SHP77 treated with DMSO at 0.1 percent for 48 hours (cell line): ENCODE measurements at places on chromosomes 2 and 18.

GRCh38 chr2:135125940-135126339, 73.8 kb downstream of the RAB3GAP1 start:
- DNase-seq: no peak

- DNase-seq: peak; percentile 51
Observed at GRCh38 chr18:55783921-55784320, 195.9 kb upstream of the TCF4 start.

GRCh38 chr2:237512774-237513466, 25.9 kb downstream of the MLPH start:
- DNase-seq: peak; percentile 72

- DNase-seq: no peak
Observed at GRCh38 chr2:201254081-201254730, 6.1 kb upstream of the CASP8 start.

DNA sequence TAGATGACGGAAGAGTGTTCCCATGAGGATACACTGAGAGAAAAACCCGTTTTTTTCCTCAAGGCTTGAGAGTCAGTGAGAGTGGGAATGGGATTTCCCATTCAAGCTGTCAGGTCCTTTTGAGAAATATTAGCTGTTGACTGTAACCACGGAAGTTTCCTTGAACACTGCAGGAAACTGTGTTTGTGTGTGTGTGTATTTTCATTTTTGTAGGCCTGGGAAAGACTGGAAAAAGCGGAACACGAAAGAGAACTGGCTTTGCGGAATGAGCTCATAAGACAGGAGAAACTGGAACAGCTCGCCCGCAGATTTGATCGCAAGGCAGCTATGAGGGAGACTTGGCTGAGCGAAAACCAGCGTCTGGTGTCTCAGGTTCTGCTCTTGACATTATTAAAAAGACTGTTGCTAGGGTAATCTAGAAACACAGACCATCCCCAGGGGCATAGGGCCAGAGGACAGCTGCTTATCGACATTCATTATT, 98.8 kb upstream of the EML6 start:
- DNase-seq: no peak

GRCh38 chr2:36449943-36450392, 94.4 kb downstream of the CRIM1 start:
- DNase-seq: no peak

DNA sequence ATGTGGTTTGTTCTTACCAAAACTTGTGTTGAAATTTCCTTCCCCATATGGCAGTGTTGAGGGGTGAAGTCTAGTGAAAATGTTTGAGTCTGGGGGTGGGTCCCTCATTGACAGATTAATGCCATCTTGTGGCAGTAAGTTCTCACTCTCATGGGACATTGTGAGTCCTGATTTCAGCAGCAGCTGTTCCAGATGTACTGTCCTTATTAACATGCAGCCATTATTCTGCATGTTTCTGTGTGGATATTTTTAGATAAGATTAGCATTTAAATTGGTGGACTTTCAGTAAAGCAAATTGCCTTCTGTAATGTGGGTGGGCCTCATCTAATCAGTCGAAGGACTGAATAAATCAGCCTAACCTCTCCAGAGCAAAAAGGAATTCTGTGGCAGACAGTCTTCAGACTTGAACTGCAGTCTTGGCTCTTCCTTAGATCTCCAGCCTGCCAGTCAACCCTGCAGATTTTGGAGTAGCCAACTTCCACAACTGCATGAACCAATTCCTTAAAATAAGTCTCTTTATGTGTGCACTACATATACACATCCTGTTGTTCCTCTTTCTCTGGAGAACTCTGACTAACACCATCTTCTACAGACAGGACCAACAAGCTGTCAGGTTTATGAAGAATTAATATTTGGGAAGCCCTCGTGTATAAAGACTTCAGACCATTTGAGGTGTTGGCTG, 138.7 kb upstream of the ZNF516 start:
- no peak for DNase-seq

- no peak for DNase-seq
Observed at GRCh38 chr2:86037141-86037794, 68.4 kb downstream of the POLR1A start.

DNA sequence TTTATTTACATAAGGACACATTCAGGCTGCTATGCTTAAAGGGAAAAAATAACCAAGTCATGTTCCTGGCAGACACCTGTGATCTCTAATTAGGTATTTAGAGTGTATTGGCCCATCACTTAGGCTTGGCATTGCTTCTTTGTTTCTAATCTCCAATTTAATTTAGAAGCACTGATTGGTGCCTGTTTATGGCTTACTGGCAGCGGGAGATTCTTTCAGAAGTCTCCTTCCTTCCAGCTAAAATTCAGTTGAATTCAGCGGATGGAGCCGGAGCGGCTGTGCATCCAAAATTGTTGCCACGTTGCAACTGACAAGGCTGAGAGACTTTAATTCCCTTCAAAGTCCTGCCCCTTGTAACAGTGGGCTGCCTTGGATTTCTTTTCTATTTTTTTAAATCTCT, 66.5 kb downstream of the VWA3B start:
- DNase-seq: no peak

GRCh38 chr2:158221063-158222020, 119.7 kb downstream of the UPP2 start:
- DNase-seq: no peak

DNA sequence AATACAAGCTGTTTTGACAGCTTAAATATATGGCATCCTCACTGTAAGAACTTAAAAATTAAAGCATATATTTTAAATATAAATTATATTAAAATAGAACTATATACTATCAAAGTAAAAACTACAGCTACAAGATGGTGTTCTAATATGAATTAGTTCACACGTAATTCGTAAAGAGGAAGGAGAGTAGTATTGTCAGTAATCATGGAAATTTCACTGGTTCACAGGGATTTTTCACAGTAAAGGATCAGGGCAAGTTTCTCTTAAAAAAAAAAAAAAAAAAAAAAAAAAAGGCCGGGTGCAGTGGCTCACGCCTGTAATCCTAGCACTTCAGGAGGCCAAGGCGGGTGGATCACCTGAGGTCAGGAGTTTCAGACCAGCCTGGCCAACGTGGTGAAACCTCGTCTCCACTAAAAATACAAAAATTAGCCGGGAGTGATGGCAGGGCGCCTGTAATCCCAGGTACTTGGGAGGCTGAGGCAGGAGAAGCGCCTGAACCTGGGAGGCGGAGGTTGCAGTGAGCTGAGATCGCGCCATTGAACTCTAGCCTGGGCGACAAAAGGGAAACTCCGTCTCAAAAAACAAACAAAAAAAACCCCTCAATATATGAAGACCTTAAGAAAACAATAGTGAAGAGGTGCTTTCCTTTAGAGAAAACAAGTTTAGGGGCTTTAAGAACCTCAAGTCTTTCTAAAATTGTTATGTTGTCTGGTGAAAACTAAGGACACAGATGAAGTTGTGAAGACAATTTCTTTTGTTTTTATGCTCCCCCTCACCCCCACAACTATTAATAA, 32.5 kb downstream of the PNO1 start:
- no peak for DNase-seq

GRCh38 chr18:79756143-79756500, 41.6 kb upstream of the KCNG2 start:
- no peak for DNase-seq

DNA sequence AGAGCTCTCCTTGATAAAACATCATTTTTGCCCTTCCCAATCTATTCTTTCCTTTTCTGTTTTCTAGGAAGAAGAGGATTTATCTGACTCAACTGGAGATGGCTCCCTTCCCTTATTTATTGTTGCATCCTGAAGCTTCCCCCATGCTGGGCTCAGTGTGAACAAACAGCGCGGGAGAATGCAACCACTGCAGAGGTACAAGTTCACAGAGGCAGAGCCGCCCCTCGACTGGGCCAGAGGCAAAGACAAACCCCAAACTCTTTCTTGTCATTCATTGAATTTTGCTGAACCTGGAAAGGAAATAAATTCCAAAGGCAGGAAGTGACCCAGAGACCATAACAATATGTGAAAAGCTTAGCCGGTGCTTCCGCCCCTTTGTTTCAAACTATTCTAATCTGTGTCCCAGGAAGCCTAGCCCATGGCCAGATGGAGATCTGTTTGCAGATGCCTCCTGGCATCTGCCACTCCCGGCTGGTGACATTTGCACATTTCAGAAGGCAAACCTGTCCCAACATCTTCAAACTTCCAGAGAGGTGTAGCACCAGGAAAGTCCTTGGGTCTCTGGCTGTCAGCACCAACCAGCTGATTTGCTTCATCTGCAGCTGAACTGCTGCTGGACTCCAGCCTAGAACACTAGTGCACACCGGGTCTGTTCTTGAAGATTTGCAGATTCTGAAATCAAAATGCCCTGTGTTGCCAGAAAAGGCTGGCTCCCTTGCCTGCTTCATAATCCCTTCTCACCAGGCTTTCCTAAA, 79.4 kb upstream of the MAP4K3 start:
- no peak for DNase-seq

- DNase-seq: no peak
Observed at GRCh38 chr2:101355401-101356054, 31.8 kb downstream of the CREG2 start.

GRCh38 chr18:34643989-34644388, 66.1 kb upstream of the DTNA start:
- DNase-seq: no peak

GRCh38 chr2:54638774-54639187, 84.7 kb upstream of the EML6 start:
- no peak for DNase-seq

DNA sequence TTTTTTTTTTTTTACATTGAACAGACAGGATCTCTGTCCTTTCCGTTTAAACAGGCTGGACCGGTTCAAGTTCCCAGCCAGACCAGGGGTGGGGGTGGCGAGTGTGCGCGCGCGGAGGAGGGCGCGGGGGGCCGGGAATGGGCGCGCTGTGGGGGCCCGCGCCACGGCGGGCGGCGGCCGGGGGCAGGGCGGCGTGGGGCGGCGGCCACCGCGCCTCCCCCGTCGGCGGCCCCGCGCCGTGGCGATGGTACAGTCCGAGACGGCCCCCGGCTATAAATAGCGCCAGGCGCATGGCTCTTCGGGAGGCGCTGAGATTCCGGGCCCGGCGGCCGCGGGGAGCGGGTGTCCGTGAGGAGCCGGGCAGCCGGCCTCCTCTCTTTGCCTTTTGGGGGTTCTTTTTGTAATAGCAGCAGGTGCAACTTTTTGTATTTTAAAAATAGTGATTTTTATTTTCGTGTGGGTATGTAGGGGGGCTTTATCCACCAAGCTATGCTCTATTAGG, 430 bp upstream of the CELF4 start:
- DNase-seq: no peak

GRCh38 chr2:100757621-100758394, 62.1 kb upstream of the NPAS2 start:
- DNase-seq: no peak

DNA sequence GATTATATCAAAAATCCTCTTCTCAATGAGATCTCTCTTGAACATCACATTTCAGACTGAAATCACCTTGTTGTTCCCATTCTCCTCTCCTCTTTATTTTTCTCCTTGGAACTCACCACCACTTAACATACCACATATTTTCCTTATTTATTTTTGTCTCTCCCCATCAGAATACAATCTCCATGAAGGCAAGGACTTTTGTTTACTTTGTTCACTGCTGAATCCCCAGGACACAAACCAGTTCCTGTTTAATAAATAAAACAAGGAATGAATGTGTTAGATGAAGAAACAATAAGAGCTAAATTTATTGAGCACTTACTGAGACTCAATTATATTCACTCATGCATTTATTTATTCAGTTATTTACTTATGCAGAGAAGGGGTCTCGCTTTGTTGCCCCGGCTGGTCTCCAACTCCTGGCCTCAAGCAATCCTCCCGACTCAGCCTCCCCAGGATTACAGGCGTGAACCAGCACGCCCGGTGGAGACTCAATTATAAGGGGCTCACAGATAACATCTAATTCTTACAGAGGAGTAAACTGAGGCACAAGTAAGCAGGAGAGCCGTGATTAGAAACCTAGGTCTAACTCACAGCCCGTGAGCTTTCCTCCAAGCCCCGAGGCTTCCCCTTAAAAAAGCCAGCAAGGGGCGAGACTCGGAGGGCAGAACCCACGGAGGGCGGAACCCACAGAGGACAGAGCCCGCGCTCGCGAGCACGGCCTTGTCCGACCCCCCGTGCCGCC, 616 bp upstream of the TAF1B start:
- no peak for DNase-seq

DNA sequence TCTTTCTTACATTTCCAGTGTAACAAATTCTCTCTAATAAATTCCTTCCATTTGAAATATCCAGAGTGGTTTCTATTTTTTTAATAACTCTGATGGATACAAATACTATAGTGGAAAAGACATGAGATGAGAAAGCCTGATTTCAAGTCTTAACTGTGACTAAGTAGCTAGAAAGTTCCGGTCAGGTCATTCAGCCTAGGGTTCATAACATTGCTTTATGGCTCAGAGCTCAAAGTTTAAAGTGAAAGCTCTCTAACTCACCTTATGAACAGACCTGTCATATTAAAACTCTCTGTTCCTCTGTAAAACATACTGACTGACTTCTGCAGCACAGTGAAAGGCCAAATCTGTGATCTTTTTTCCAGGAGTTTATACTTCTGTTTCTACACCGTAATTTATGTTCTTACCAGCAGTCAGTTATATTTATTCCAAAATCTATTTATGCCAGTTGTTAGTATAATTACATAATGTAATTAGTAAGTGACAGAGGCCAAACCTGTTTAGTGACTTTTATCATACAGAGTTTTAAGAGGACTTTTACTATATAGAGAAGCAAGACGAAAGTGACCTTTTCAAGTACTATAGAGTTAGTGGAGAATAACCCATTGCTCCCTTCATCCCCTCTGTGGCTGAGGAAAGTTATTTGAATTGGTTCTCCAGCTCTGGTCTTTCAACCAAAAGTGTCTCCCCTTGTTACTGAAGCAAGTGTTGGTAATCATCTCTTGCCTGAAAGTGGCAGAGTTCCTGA, 118.8 kb upstream of the PDE1A start:
- DNase-seq: no peak

GRCh38 chr2:108267101-108267500, 21.6 kb upstream of the SULT1C2 start:
- no peak for DNase-seq

- no peak for DNase-seq
Observed at GRCh38 chr18:14936313-14936712, 188.3 kb downstream of the ANKRD30B start.

DNA sequence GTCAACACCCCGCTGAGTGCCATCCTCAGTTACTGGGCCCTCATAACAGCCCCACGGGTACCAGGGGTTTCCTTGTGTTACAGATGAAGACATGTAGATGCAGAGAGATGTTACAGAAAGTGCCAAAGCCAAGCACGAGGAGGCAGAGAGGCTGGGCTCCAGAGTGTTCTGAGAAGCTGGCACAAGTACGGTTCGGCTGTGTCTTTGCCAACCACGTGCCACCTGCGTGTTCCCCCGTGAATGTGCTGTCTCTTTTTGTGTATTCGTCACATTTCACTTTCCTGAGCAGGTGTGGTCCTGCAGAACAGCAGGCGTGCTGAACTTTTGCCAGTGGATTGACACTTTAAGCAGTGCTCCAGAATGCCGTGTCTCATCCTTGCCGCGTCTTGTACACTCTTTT, 124.6 kb downstream of the NCK2 start:
- DNase-seq: no peak

DNA sequence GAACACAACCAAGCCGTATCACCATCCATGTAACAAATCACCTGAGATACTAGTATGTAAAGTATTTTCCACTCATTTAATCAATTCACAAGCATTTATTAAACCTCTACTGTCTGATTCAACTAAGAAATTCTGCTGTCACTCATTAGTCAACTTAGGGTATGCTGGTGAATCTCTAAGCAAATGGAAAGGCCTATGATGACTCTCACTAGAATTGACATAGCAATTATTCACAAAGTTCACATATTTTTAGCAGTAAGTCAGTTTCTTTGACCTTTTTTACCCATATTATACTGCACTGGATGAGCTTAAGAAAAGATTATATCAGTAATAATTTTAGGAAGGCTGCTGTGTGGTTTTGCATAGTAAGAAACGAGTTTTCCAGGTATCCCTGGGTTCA, 130.1 kb downstream of the SLC8A1 start:
- DNase-seq: no peak

- DNase-seq: no peak
Observed at GRCh38 chr18:48990481-48991318, 39.9 kb upstream of the SMAD7 start.
